Gastrocnemius medialis (tissue), 4 donors: ENCODE measurements at places on chromosomes 13 and 19. TPM values are rescaled to one million over a fixed set of nuclear protein-coding genes. Genes with fewer than 3 reads are reported as not detected.

The THSD1 gene
- total RNA-seq, result 4.8 TPM

The ZSCAN4 gene
- not detected for total RNA-seq

- no peak for DNase-seq
- no peaks in the 10 kb centered on the region for H3K36me3 ChIP-seq
- H3K4me1 ChIP-seq, result no peaks in the 10 kb centered on the region
- peaks cover 14% of the 10 kb centered on the region for H3K27me3 ChIP-seq
These were observed 55.6 kb downstream of the GJA3 start for GRCh38 chr13:20105161-20105689.

DNA sequence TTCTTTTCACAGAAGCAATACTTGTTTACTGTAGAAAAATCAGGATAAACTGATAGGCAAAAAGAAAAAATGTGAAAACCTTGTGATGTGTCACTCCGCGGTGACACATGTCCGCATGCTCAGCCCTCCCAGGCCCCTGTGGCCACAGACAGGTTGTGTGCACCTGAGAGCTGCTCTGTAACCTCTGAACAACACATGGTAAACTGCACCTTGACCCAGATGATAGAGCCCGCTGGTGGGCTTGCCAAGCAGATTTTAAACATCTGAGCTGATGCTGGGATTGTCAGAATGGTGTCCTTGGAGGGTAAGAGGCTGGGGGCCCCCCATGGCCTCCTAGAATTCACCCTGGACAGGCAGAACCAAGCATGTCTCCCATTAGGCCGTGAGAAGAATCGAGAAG, 33.8 kb downstream of the DHRS12 start:
- H3K36me3 ChIP-seq, result peaks cover 4% of the 10 kb centered on the region
- peaks cover 11% of the 10 kb centered on the region for H3K4me1 ChIP-seq
- no peaks in the 10 kb centered on the region for H3K27me3 ChIP-seq
- no peak for DNase-seq
- peak overlapping the region; percentile 72 for H3K27ac ChIP-seq
- H3K4me3 ChIP-seq, result no peak overlapping the region

- no peak overlapping the region for H3K4me3 ChIP-seq
- H3K4me1 ChIP-seq, result no peaks in the 10 kb centered on the region
- DNase-seq, result no peak
- H3K36me3 ChIP-seq, result no peaks in the 10 kb centered on the region
- H3K27me3 ChIP-seq, result no peaks in the 10 kb centered on the region
- H3K27ac ChIP-seq, result no peak overlapping the region
These were observed 166.3 kb upstream of the ARGLU1 start for GRCh38 chr13:106734198-106734597.
